Hepatocyte (in vitro differentiated cells): ENCODE measurements at places on chromosomes 6 and 20. TPM values are rescaled to one million over a fixed set of nuclear protein-coding genes. Genes with fewer than 3 reads are reported as not detected.

GCNT2 gene
- total RNA-seq, result 36.4 and 39.3 TPM in 2 replicates

IGF2R gene
- 105 and 132 TPM in 2 replicates for total RNA-seq

EPPIN gene
- total RNA-seq, result not detected in 2 replicates

YWHAB gene
- 86.3 and 89.5 TPM in 2 replicates for total RNA-seq

BEND6 gene
- 1.2 and 2.4 TPM in 2 replicates for total RNA-seq

HCRTR2 gene
- 0.16 and 0.17 TPM in 2 replicates for total RNA-seq

TP53INP2 gene
- total RNA-seq, result 4.9 and 8.6 TPM in 2 replicates

FAM83B gene
- 29.1 and 29.2 TPM in 2 replicates for total RNA-seq

COL11A2 gene
- 2.5 and 3.0 TPM in 2 replicates for total RNA-seq
